Mononuclear cell (primary cell): ENCODE measurements at places on chromosomes 1 and 21. TPM values are rescaled to one million over a fixed set of nuclear protein-coding genes. Genes with fewer than 3 reads are reported as not detected.

NTRK1 gene
- total RNA-seq: 0.31 TPM

ADAMTS4 gene
- total RNA-seq: 0.21 TPM

NR1I3 gene
- total RNA-seq: 0.31 TPM

ATP1A4 gene
- total RNA-seq: under 0.01 TPM

RIPPLY3 gene
- total RNA-seq: not detected

MROH9 gene
- total RNA-seq: under 0.01 TPM

TMEM51 gene
- 1.0 TPM for total RNA-seq

MAP10 gene
- 1.0 TPM for total RNA-seq

TNFRSF4 gene
- 3.3 TPM for total RNA-seq

KRTAP19-3 gene
- not detected for total RNA-seq

LRIF1 gene
- 3.3 TPM for total RNA-seq

IBA57 gene
- 4.7 TPM for total RNA-seq

TAF1A gene
- 8.3 TPM for total RNA-seq

TLR5 gene
- total RNA-seq: 6.6 TPM

JAM2 gene
- total RNA-seq: under 0.01 TPM

AMY1A gene
- total RNA-seq: not detected

CFHR2 gene
- total RNA-seq: not detected

SLAMF9 gene
- total RNA-seq: 0.63 TPM

CLCA1 gene
- not detected for total RNA-seq

OR2G6 gene
- total RNA-seq: 0.10 TPM

ERG gene
- total RNA-seq: 1.4 TPM

MFSD2A gene
- total RNA-seq: 8.4 TPM

CD48 gene
- total RNA-seq: 996 TPM

CD244 gene
- total RNA-seq: 15.5 TPM

FMO2 gene
- total RNA-seq: not detected

ITGB2 gene
- total RNA-seq: 761 TPM

HFM1 gene
- 0.10 TPM for total RNA-seq

FOXO6 gene
- 0.31 TPM for total RNA-seq

TSTD1 gene
- 37.0 TPM for total RNA-seq

FAM72B gene
- total RNA-seq: 0.42 TPM

CXADR gene
- 0.42 TPM for total RNA-seq

SPATA21 gene
- total RNA-seq: 0.10 TPM

TEDDM1 gene
- total RNA-seq: not detected

GPATCH3 gene
- total RNA-seq: 11.8 TPM

MAP3K21 gene
- 2.4 TPM for total RNA-seq

SPRR5 gene
- total RNA-seq: not detected

ALPL gene
- 0.21 TPM for total RNA-seq

ERRFI1 gene
- total RNA-seq: 3.6 TPM

VWA5B1 gene
- not detected for total RNA-seq

C1QTNF12 gene
- 1.6 TPM for total RNA-seq

IFNLR1 gene
- 1.6 TPM for total RNA-seq

GPR3 gene
- total RNA-seq: 0.10 TPM

SIM2 gene
- not detected for total RNA-seq

P3H1 gene
- 12.7 TPM for total RNA-seq

SSR2 gene
- total RNA-seq: 403 TPM

CBS gene
- not detected for total RNA-seq

DDAH1 gene
- 0.21 TPM for total RNA-seq

LELP1 gene
- total RNA-seq: not detected

TMEM125 gene
- 0.10 TPM for total RNA-seq

LRRC38 gene
- not detected for total RNA-seq
